ENCODE measurements at places on chromosomes 7 and 10.

- no peak for DNase-seq
Observed at GRCh38 chr7:127628445-127628844, 10.5 kb upstream of the PAX4 start.

GRCh38 chr10:67140641-67141040 lies 214.8 kb downstream of the LRRTM3 start:
- DNase-seq = no peak

DNA sequence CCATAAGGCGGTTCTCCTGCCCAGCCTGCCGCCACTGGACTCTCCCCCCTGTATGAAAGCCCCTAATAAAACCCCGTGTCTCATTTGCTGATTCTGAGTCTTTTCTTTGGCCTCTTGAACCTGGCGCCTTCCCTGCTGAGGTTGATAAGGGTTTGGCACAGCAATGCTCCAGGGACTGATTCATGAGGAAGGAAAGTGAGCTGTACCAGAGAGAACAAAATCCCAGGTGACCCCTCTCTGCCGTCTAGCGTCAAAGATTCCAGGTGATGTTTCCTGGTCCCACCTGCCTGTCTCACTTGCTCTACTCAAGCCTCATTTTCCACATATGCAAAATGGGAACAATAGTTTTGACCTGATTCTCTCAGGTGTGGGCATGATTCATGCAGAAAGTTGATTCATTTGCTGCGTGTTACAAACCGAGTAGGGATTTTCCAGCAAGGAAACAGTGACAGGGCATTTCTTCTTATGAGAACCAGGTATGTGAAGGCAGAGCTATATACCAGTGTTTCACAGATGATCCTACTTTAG lies 730.6 kb upstream of the IGFBP3 start:
- DNase-seq = no peak

DNA sequence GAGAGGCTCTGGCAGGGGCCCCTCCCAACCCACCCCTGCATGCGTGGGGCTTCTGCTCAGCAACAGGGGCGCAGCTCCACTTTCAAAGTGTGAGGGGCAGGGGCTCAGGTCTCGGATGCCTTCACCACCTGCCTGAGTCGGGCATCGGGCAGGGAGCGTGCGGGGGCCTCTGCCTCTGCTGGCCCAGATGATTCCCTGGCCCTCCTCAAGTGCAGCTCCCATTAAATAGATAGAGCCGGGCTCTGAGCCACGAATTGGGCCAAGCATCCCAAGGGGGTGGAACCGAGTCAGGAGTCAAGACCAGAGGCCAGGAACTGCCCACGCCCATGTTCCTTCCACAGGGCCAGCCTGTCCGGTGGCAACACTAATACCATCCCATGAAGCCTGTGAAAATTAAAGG lies 108.9 kb upstream of the FAM20C start:
- DNase-seq = peak; percentile 58

- peak; percentile 53 for DNase-seq
Observed at GRCh38 chr10:43233601-43234430, 33.0 kb downstream of the RASGEF1A start.

DNA sequence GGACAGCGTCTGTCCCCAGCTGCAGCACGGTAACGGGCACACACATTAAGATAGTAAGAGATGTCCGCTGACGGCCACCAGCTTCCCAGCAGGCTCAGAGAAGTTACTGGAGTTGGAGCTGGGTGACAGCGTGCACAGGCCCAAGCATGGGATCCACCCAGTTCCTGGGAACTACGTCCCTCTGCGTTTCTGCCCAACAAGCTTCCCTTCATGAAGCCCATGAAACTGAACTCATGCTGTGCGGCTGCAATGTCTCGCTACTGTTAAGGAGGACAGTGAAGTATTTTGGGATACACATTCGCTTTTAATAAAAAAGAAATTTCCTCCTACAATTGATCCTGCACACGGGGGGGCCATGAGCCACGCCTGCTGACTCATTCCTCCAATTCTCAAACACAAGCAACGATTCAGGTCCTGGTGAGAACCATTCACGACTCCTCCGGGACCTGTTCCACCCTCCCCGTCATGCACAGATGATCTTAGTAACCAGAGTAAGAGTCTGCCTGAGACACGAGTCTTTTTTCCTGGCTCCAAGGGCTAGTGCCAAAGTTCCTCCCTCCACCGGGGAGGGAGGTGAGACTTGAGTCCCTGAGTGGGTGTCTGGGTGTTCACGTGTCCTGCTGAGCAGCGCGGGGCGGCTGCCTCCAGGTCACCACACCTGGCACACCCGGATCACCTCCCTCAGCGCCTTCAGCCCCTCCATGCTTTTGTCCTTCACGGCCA lies 2.6 kb downstream of the PSMG3 start:
- no peak for DNase-seq

- no peak for DNase-seq
Observed at GRCh38 chr10:49734676-49735075, 27.4 kb downstream of the OGDHL start.

DNA sequence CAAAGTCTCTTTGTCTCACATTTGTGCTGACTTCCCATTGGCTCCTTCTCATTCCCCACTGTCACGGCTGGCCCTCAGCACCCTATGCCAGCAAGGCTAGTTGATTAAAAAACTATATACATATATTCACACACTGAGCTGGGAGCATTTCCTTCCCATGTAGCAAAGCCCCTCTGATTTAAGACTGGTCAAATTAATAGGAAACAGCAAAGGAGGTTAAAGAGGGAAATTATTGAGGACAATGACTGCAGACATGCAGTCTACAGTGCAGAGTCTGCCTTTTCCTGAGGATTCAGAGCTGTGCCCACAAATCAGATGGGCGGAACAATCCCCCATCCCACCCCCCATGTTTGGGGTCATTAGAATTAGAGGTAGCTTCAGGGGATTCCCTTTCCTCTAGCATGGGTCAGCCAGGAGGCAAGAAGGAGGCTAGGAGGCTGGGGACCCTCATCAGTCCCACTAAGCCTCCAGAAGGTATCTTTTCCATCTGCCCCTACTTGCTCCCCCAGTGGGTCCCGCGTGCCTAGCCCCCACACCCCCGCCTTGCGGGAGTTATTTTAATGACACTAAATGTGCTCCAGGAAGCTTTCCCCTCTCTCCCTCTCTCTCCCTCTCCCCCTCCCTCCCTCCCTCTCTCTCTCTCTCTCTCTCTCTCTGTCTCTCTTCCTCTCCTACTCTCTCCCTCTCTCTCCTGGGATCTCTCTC lies 9.8 kb upstream of the DLX6 start:
- no peak for DNase-seq

DNA sequence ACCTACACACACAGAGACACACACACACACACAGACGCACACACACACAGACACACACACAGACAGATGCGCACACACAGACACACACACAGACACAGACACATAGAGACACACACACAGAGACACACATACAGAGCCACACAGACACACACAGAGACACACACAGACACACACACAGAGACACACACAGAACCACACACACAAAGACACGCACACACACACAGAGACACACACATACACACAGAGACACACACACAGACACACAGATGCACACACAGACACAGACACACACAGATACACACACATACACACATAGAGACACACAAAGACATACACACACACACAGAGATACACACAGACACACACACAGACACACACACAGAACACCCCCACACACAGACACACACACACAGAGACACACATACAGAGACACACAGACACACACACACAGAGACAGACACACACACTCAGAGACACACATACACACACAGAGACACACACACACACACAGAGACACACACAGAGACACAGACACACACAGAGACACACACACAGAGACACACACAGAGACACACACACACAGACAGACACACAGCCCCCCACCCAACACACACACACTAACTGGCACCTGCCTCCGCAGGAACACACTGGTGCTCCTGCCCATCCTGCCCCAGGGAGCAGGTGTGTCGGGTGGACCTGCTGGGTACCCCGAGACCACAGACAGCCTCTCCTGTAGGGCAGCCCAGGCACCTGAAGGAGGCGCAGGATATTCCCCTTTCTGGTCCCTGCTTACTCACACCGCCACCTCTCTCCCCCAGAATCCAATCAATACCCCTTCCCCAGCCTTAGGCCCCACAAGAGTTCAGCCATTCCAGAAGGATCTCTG lies 5.4 kb upstream of the FZD9 start:
- DNase-seq = no peak

- no peak for DNase-seq
Observed at GRCh38 chr7:152565731-152566130, 110.2 kb downstream of the XRCC2 start.

DNA sequence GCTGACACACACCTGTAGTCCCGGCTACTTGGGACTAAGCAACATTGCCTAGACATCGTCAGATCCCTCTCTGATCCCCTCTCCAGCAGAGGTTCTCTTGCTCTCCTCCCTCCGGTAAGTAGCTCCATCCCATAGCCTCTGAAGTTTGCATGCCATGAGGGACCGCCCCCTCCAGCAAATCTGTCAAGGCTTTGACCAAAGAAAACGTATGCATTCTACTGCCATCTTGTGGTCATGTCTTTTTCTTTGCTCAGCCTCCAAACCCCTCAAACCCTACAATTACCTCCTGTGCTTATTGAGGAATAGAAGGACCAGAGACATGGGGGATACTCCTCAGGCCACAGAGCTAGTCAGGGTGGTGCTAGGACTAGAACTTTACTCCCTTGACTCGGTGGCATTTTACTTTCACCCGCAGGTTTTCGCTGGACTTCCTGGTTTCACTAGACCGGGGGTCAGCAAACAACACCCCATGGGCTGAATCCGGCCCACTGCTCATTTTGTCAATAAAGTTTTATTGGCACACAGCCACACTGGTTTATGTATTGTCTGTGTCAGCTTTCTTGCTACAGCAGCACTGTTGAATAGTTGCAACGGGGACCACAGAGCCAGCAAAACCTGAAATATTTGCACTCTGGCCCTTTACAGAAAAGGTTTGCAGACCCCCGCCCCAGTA lies 202.6 kb upstream of the FOXK1 start:
- DNase-seq = no peak

DNA sequence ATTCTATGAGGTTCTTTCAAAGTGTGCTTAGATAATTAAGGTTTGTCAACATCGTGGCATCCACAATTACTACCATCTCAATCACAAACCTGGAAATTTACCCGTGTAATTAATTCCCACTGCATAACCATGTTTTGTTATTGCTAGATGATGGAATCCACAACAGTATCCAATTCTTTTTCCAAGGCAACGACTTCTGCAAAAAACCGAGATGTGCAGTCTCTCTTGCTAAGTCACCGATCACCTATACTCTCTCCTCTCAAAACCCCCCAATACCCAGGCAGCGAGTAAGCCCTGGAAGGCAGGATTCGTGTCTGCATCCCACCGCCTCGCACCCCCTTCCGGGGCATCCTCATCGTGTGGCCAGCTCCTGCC lies 678 bp upstream of the EIF4H start:
- no peak for DNase-seq

- no peak for DNase-seq
Observed at GRCh38 chr10:129440247-129440646, 26.8 kb upstream of the MGMT start.

- no peak for DNase-seq
Observed at GRCh38 chr7:135936497-135937217, 40.5 kb downstream of the MTPN start.

DNA sequence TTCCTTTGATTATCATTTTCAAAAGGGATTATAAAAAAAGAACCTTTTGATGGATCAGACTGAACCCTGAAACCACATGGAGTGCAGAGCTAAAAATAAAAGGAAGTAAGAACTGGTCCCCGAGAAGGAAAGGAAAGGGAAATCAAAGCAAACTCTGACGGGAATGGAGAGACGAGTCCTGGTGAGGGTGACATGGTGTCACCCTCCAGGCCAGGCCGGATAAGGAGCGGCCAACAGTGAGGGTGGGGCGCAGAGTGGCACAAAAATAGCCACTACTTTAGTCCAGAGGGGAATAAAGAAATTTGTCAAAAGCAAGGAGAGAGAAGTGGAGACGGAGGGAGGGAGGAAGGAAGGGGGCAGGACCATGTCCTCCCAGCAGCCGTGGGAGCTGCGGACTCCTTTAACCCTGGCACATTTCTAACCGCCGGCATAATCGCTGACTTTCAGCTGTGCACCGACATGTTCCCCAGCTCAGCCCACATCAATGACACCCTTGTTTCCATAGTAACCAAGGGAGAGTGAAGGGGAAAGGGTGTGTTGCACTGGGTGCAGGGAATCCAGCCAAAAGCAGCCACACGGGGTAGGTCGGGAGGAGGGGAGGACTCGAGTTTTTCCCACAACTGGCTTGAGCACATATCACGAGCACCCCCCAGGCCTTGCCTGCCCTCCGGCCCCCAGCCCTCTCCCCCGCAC lies 29.7 kb downstream of the TRIM8 start:
- DNase-seq = peak; percentile 86

GRCh38 chr7:43390576-43390975 lies 192.3 kb upstream of the STK17A start:
- no peak for DNase-seq

DNA sequence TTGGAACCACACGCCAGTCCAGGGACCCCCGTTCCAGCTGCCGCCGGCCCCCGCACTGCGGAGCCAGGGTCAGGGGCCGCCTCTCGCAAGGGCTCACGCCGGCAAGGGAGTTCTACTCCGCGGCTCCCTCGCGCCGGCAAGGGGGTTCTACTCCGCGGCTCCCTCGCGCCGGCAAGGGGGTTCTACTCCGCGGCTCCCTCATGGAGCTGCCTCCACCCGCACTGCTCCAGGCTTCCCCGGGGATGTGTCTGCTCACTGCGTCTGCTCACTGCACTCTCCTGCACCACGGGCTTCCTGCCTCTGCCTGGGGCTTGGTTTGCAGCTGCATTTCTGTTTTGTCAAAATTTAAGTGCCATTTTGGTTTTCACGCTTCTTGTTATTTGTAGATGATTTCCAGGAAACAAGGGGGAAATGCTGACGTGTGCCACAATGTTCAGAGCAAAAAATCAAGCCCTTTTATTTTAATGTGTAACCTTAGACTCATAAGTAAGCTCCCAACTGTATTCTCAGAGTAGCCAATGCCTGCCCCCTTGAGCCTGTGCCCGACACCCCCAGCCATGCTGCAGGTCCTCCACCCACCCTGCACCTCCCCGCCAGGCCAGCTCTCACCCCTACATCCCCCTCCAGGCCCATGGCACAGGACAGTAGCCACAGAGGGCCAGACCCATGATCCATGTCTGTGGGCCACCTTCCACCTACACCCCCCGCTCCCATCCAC lies 246.2 kb downstream of the MAD1L1 start:
- no peak for DNase-seq

GRCh38 chr10:4020631-4021030 lies 235.6 kb upstream of the KLF6 start:
- DNase-seq = no peak

- DNase-seq = no peak
Observed at GRCh38 chr10:76088980-76089379, 657.6 kb downstream of the LRMDA start.

DNA sequence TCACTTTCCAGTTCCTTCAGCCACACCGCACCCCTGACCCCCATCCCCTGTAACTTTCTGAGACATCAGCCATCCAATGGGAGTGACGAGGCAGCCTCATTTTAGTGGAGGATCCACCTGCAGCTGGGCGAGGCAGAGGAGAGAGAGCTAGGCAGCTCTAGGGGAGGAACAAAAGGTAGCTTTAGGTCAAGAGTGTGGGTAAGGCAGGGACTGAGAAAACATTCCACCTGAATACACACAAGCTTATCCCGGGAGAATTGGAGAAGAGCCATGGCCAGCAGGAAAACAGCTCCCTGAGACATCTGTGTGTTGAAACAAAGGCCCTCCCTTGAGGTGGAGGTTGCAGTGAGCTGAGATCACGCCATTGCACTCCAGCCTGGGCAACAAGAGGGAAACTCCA lies 6.7 kb upstream of the KLRG2 start:
- no peak for DNase-seq

GRCh38 chr10:80471001-80471400 lies 16.9 kb downstream of the TSPAN14 start:
- DNase-seq = peak; percentile 72
